ENCODE measurements at places on chromosomes 1 and 21.

- DNase-seq = no peak
These were observed 905 bp downstream of the LIX1L start for GRCh38 chr1:145956781-145957442.

DNA sequence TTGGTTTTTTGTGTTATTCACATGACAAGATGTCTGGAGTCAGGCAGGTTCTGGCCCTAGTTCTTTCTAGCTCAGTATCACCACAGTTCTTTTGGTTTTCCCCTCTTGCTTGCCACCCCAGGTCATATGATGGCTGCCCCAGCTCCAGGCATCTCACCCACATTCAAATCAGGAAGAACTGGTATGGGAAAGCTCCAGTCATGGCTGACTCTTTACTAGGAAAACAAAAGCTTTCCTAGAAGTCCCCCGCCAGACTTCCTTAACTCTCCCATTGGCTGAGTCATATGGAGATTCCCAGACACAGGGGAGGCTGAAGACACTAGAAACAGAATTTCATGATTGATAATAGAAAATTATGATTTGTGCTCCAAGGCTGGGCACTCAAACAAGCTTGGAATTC, 22.1 kb upstream of the EYA3 start:
- DNase-seq = no peak

- DNase-seq = no peak
These were observed 33.9 kb upstream of the RGS8 start for GRCh38 chr1:182718311-182718710.

DNA sequence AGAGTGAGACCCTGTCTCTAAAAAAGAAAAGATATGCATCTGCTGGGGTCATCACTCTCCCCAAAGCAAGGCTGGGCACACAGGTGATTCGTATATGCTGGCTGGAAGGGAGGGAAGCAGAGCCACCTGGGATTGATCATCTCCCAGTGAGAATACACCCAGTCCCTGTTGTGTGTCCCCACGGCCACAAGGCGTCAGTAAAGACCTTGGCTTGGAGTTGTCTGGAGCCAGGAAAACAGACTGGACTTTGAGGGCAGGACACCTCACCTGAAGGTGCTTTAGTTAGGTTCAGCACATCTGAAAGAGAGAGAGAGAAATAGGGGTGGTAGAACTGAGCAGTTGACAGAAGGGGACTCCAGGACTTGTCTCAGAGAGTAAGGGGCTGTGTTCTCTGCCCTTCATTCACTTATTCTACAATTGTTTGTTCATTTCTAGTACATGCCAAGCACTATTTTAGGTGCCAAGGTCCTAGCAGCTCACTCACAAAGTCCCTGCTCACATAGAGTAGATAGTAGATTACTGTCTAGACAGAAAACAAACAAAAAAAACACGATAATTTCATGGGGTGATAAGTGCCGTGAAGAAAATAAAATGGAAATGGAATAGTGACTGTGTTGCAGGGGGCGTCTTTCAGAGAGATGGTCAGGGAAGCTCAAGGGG, 13.5 kb downstream of the CITED4 start:
- DNase-seq = no peak

DNA sequence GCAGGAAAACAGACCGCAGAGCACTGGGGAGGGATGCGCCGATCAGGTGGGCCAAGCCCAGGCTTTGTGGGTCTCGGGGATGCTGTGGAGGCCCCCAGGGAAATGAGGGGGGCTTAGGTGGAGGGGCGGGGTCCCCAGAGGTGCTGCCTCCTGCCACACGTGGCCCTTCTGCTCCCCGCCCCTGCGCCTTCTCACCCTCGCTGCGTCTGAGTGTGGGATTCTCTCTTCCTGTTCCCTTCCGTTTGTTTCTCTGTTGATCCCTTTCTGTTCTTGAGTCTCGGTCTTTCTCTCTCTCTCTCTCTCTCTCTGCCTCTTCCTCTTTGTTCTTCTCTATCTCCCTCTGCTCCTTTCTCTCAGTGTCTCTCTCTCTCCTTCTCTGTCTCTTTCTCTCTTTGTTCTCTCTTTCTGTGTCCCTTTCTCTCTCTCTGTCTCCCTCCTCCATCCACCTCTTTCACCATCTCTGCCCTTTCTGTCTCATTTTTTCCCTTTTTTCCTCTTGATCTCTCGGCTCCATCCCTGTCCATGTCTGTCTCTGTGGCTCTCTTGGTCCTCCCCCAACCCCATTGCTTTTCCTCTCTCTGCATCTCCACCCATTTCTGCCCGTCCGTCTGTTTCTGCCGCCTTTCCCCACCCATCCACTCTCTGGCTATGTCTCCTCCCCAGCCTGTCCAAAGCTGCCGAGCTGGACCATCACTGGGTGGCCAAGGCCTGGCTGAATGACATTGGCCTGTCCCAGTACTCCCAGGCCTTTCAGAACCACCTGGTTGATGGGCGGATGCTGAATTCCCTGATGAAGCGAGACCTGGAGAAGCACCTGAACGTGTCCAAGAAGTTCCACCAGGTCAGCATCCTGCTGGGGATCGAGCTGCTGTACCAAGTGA, 52.4 kb upstream of the TMEM51 start:
- no peak for DNase-seq

DNA sequence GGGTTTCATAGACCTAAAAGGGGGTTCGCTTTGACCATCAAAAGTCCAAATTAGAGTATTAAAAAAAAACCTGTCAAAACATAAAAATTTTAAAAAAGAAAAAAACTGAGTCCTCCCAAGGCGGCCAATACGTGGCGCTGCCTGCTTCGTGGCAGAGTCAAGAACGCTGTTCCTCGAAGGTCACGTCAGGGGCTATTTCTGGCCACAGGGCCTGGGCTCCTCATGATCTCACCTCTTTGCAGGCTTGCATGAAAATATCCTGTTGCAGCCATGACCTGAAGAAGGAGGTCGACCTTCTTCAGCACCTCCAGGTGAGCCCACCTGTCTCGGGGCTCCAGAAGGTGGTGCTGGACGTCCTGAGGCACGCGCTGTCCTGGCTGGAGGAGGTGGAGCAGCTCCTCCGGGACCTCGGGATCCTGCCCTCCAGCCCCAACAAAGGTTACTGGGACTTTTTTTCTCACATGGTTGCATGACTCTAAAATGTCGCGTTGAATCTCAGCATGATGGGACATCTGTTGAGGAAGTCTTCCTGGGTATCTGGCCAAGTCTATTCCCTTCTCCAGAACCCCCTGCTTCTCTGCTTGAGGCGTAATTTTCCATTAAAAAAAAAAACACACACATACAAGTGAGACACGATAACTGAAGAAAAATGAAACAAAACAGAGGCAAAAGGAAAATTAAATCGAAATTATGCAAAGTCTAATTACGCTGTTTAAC, 80.4 kb upstream of the EFHD2 start:
- no peak for DNase-seq

DNA sequence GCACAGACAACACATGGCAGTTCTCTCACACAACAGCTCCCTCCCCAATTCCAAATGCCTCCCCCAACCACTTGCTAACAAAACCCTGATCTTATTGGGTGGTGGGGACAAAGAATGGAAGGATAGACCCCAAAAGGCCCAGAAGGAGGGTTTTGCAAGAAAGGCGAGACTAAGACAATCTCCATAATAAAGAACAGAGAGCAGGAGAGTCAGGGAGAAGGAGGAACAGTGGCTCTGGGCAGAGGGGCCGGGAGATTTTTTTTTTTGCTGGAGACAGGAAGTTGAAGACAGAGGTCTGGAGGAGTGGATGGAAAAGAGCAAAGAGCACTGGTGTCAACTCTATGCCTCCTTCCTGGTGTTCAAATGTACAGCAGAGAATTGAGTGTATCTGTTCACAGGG, 6.5 kb upstream of the C1QA start:
- no peak for DNase-seq

DNA sequence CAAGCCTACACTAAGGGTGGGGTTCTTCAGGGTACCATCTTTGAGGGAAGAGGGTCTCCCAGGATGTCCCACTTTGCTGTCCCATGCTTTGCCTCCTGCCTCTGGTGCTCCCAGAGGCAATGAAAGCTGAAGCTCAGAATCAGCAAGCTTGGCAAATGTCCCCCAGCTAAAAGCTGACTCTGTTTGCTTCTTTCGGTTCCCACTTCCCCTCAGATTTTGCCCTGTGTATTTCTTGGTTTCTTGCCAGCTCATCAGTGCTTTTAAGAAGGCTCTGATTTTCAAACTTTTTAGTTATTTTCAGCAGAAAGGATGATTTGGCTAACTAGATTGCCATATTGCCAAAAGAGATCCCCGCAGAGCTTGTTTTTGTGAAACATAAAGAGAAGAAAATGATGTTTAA, 33.1 kb upstream of the COG2 start:
- DNase-seq = no peak

DNA sequence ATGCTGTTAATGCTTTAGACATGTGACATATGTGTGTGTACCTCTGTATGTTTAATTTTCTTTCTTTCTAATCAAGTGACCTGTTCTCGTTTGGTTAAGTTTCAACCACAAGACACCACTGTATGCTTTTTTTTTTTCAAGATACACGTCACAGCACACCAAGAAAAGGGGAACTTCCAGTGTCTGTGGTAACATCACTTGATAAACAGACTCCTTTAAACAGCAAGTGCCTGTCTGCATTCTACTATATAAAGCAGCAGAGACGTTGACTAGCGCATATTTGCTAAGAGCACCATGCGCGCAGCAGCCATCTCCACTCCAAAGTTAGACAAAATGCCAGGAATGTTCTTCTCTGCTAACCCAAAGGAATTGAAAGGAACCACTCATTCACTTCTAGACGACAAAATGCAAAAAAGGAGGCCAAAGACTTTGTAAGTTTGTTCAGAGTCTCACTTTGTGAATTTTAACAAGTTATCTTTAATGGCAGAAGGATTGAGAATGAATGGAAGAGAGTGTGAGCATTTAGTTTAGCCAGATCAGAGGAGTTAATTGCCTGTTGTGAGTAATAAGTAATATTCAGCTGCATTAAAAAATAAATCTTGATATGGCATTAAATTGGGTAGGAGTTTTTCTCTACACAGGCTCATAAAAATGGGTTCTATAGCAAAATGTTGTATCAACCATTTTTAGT, at the start of gene RGS1:
TSS of gene RGS1 (plus strand) at position 275 of the 691 bp plus-strand sequence. CDS start at position 295, 20 bp downstream.
- DNase-seq = peak; percentile 79

- no peak for DNase-seq
These were observed 160.7 kb downstream of the PGBD5 start for GRCh38 chr1:230265200-230266115.

DNA sequence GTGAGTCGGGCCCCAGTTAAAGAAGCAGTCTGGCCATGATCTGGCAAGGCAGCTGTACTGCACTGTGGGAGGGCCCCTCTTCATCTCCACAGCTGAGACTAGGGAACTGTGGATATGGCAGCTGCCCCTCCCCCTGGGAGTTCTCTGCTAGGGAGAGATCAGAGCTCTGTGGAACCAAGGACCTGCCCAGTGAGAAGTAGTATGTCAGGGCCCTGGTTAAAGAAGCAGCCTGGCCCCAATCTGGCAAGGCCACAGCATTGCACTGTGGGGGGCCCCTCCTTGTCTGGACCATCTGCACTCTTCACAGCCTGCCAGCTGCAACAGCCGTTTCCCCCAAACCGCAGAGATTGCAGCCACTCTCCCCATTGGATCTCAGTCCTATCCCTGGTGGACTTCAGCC, 208.5 kb downstream of the DNAH14 start:
- no peak for DNase-seq

GRCh38 chr1:39657923-39658485, 13.9 kb downstream of the NT5C1A start:
- DNase-seq = peak; percentile 62

- DNase-seq = no peak
These were observed 356.3 kb downstream of the USP25 start for GRCh38 chr21:16086121-16086520.

- no peak for DNase-seq
These were observed 85.9 kb upstream of the GADD45A start for GRCh38 chr1:67599085-67599484.

GRCh38 chr1:40553017-40553416, 21.6 kb downstream of the ZNF684 start:
- no peak for DNase-seq

DNA sequence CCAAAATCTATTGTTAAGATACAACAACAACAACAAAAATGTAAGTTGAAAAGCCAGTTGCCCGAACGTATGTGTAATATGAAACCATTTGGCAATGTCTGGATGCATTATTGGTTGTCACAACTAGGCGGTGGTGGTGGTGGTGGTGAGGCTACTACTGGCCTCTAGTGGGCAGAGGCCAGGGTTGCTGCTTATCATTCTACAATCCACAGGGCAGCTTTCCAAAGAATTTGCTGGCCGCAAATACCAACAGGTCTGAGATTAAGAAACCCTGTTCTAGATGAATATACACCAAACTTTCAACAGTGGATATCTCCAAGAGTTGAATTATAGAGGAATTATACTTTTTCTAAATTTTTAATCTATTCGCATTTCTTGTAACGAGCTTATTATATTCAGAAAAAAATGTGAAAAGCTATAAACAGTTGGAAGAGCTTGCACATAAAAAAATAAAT, 26.8 kb upstream of the ZNF697 start:
- peak; percentile 10 for DNase-seq

- no peak for DNase-seq
These were observed 10.4 kb downstream of the DTL start for GRCh38 chr1:212045981-212046380.

GRCh38 chr21:43985690-43986251, 26.3 kb upstream of the TRAPPC10 start:
- DNase-seq = no peak

DNA sequence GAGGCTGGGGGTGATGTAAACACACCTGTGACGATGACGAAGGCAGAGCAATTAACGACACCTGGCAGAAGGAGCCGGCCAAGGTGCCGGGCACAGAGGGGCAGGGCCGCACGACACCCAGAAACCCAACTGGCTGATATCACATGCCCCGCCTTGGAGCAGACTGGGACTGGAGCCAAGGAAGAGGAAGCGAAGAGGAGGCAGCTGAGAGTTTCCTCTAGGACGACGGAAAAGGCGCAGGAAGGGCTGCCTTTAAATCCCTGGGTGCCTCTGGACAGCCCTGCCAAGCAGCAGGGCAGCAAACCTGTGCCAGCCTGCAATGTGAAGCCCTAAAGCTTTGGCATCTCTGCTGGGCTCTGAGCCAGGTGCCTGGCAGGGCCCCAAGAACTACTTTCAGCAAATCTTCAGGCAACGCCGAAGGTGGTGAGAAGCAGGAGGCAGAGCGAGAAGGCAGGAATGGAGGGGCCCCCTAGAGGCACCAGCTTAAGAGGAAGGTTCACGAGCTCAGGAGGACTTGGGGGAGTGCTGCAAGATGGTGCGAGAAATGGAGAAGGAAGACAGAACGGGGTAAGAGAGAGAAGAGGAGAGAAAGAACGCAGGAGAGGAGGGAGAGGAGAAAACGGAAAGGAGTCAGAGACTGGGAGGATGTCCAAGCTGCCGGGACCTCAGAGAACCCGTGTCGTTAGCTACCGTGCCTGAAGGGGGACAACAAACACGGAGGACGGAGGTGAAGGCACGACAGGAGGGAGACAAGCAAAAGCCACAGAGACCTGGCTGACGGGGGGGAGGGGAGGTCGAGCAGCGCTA, 25.3 kb upstream of the PEF1 start:
- DNase-seq = peak; percentile 13

GRCh38 chr21:29487154-29487553, 188.4 kb downstream of the BACH1 start:
- DNase-seq = no peak

All from CD4-positive, alpha-beta T cell treated with Interleukin-15 for 4 hours (primary cell).